ENCODE measurements at places on chromosomes 2 and 18. TPM values are rescaled to one million over a fixed set of nuclear protein-coding genes. Genes with fewer than 3 reads are reported as not detected.

ANTXR1 gene
- 101 TPM for total RNA-seq

TFCP2L1 gene
- 165 TPM for total RNA-seq

EMILIN1 gene
- total RNA-seq: 43.3 TPM

USP40 gene
- total RNA-seq: 43.7 TPM

HRH4 gene
- total RNA-seq: not detected

DNA sequence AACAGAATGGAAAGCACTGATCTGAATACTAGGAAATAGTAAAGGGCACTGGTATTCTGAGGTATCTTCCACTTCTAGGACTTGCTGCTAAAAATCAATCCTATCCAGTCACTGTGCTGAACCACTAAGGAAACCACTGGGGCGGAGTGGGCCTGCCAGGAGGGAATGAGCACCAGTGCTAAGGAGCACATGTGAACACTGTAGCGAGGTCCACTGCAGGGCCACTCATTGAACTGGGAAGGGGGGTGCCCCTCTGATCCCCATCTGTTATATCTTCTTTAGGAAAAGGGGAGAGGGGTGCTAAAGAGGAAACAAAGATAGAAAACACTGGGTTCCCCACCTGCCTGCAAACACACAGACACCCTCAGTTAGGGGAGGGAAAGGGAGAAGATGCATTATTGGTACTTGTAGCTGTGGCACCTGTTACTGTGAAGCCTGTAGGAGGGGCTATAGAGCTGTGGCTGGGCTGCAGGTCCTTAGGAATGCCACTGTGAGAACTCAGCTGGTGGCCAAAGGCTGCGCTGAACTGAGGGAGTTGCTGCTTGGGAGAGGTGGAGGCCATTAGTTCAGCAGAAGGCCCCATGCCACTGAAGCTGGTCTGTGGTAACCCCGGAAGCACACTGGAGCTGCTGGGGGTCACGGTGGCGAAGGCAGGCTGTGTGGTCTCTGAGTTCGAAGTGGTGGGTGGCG lies 81.8 kb downstream of the INO80D start:
- H3K4me3 ChIP-seq: no peak overlapping the region
- no peaks in the 10 kb centered on the region for H3K27me3 ChIP-seq
- H3K27ac ChIP-seq: no peak overlapping the region
- H3K36me3 ChIP-seq: no peaks in the 10 kb centered on the region
- H3K4me1 ChIP-seq: no peaks in the 10 kb centered on the region
- DNase-seq: peak; percentile 38

GRCh38 chr2:60586081-60586480 lies 32.6 kb upstream of the BCL11A start:
- DNase-seq: no peak
- H3K36me3 ChIP-seq: no peaks in the 10 kb centered on the region
- H3K27ac ChIP-seq: no peak overlapping the region
- H3K27me3 ChIP-seq: peaks cover 18% of the 10 kb centered on the region
- H3K4me1 ChIP-seq: no peaks in the 10 kb centered on the region

GRCh38 chr2:108960006-108960405 lies 29.0 kb downstream of the EDAR start:
- peaks cover 5% of the 10 kb centered on the region for H3K4me1 ChIP-seq
- DNase-seq: no peak
- H3K4me3 ChIP-seq: no peak overlapping the region
- no peak overlapping the region for H3K27ac ChIP-seq
- H3K27me3 ChIP-seq: no peaks in the 10 kb centered on the region

- H3K36me3 ChIP-seq: no peaks in the 10 kb centered on the region
- no peak overlapping the region for H3K27ac ChIP-seq
- DNase-seq: no peak
- H3K4me3 ChIP-seq: no peak overlapping the region
These were observed 244.5 kb downstream of the MEIS1 start for GRCh38 chr2:66679442-66679841.

DNA sequence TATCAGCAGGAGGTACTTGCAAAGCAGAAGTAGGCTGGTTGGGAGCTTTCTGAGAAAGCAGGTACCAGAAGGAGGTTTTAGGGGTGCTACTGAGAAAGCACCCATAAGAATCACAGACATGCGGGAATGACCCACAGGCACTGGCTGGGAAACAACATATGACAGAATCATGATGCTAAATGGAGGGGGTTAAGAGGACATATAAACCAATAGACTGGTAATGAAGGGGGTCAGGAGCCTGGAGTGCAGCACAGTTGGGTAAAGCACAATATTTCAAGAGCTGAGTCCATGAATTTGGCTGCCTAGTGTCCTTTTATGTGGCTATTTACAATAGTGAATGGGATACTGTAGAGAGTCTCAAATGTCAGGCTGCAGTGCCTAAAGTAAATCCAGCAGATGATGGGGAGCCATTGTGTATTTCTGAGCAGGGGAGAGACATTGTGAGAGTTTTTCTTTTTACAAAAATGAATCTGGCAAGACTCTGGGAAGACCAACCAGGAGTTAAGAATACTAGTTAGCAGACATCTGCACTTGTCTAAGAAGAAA lies 27.6 kb upstream of the GMCL1 start:
- H3K36me3 ChIP-seq: no peaks in the 10 kb centered on the region
- no peak for DNase-seq
- H3K27ac ChIP-seq: no peak overlapping the region
- H3K4me1 ChIP-seq: peaks cover 15% of the 10 kb centered on the region
- H3K4me3 ChIP-seq: no peak overlapping the region
- no peaks in the 10 kb centered on the region for H3K27me3 ChIP-seq
